ENCODE measurements at places on chromosomes 2 and 18. TPM values are rescaled to one million over a fixed set of nuclear protein-coding genes. Genes with fewer than 3 reads are reported as not detected.

Gene PID1
- 28.3 TPM for total RNA-seq

Gene IL36RN
- 0.09 TPM for total RNA-seq

Gene VWC2L
- total RNA-seq: not detected

Gene ANTXR1
- 262 TPM for total RNA-seq

Gene MPV17
- total RNA-seq: 68.0 TPM

Gene TEKT4
- total RNA-seq: not detected

Gene EGR4
- total RNA-seq: not detected

Gene HJURP
- 2.4 TPM for total RNA-seq

Gene SCTR
- not detected for total RNA-seq

Gene ACVR2A
- total RNA-seq: 38.0 TPM

Gene CAPN14
- total RNA-seq: under 0.01 TPM

Gene INHBB
- 0.09 TPM for total RNA-seq

Gene RAB17
- total RNA-seq: 0.28 TPM

Gene NCKAP5
- total RNA-seq: 4.3 TPM

Gene CRACDL
- not detected for total RNA-seq

Gene PROKR1
- not detected for total RNA-seq

Gene KYNU
- 9.5 TPM for total RNA-seq

Gene VWA3B
- 0.09 TPM for total RNA-seq

Gene COLEC11
- 0.57 TPM for total RNA-seq

Gene ABHD1
- not detected for total RNA-seq
